ENCODE measurements at places on chromosomes 6 and 20.

- DNase-seq = no peak
Measured at GRCh38 chr6:36414481-36414880, 27.0 kb upstream of the ETV7 start.

- DNase-seq = no peak
Measured at GRCh38 chr20:45467861-45468260, 1.7 kb upstream of the WFDC2 start.

DNA sequence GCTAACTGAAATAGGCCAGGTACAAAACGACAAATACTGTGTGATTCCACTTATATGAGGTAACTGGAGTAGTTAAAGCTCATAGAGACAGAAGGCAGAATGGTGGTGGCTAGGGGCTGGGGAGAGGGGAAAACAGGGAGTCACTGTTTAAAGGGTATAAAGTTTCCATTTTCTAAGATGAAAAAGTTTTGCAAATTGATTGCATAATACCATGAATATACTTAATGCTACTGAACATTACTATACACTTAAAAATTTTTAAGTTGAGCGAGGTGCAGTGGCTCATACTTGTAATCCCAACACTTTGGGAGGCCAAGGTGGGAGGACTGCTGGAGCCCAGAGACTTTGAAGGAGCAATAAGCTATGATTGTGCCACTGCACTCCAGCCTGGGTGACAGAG, 138.6 kb upstream of the ARID1B start:
- no peak for DNase-seq

GRCh38 chr20:16007164-16007563, 566.1 kb downstream of the KIF16B start:
- DNase-seq = no peak

- DNase-seq = peak; percentile 53
Measured at GRCh38 chr20:4811661-4812181, 90.0 kb downstream of the PRND start.

- DNase-seq = no peak
Measured at GRCh38 chr20:21389368-21389767, 8.0 kb downstream of the NKX2-4 start.

DNA sequence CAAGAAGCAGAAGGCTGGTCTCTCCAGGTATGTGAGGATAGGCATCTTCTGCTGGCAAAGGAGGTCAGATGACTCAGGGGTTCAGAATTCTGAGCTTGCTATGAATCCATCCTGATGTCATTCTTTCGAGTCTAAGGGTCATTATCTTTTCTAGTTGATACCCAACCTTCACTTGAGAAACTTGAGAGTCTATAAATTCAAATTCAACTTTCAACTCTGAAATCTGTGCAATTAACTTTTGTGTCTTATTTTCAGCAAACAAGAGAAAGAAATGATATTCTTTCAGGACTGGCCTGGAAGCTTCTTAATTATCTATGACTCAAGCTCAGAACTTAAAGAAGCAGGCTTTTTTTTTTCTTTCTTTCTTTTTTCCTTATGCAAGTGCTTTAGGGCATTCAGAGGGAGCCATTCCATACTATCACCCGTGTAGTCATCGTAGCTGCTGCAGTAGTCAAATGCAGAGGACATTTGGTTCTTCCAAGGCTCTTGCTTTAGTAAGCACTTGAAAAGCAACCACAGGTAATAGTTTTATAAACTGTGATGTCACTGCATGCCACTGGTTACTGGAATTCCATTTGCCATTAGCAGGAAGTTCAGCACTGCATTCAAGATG, 93.0 kb downstream of the ADTRP start:
- DNase-seq = no peak
